M059J (cell line): ENCODE measurements at places on chromosomes 7 and 10.

- DNase-seq = peak; percentile 72
These were observed 23.2 kb upstream of the BTRC start for GRCh38 chr10:101330631-101331225.

GRCh38 chr10:47404446-47404845 lies 20.4 kb upstream of the ZNF488 start:
- no peak for DNase-seq

DNA sequence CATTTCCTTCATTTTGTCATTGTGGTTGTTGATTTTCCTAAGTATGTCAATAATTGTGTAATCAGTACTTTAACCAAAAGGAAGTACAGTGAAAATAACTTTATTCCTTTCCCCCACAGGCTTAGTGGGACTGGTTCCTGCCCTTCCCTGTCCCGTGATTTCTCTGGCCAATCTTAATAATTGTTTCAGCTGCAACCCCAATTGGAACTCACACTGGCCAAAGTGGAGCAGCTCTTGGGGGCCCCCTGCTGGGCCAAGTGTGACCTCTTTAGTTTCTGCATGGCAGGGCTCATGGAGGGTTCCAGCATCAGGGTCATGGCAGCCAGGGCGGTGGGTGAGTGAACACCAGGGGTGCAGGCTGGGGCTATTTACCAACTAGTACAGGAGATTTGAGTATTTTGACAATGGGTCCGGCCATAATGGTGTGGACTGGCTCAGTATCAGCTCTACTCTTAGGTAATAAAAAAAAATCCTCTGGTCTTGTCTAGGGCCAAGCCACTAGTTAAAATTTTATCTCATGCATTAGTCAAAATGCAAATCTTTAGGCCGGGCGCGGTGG lies 31.7 kb downstream of the CYCS start:
- DNase-seq = peak; percentile 85

DNA sequence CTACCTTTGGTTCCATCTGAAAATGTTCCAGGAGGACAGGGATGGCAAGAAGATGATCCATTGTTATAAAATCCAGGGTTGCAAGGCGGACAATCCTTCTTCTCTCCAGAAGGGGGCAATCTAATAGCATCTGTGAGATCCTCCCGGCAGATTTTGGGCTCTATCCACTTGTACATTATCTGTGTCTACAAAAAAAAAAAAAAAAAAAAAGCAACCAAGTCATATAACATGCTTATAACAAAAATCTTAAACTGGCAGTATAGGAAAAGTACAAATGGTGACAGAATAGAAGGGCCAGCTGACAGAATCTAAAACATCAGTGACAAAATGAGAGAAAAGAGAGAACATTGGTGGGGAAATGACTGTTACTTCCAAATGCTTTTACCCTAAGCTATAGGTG lies 132.7 kb downstream of the ELAPOR2 start:
- peak; percentile 13 for DNase-seq

DNA sequence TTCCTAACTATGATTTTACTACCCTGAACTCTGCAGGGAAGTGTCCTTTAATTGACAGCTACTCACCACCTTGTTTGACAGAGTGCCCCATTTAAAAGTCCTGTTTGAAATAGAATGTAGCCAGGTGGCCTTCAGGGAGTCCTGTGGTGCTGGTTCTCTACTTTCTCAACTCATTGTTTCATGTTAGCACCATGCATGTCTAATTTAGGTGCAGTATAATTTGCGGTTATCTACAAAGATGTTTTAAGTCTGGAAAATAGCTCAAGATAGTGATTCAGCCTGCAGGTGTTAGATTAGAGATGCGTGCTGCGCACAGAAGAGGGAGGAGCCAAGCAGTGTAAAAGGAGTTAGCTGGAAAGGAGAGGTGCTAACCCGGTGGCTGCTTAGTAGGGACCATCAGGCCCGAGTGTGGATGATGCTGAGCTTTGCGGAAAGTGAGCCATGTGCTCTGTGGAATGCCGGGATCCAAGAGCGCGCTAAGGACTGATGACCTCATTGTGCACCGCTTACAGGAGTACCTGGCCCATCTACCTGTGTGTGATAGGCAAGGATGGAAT lies 1.2 kb downstream of the CCM2 start:
- no peak for DNase-seq

DNA sequence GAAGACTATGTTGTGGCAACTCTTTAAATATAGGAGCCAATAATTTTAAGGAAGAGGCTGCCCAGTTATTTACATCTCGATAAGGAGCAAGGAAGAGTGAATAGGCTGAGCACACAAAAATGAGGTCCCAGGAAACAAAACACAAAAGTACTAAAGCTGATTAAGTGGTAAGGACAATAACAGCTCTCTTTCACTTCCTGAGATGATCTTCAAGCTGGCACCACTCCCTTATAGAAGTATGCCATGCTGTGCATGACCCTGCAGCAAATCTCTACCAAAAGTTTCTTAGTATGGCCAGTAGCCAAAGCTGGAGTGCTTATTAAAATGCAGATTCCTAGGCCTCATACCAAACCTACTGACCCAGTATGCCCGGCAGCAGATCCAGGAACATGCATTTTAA lies 39.7 kb downstream of the CADPS2 start:
- DNase-seq = no peak
